ENCODE measurements at places on chromosomes 7 and 10.

DNA sequence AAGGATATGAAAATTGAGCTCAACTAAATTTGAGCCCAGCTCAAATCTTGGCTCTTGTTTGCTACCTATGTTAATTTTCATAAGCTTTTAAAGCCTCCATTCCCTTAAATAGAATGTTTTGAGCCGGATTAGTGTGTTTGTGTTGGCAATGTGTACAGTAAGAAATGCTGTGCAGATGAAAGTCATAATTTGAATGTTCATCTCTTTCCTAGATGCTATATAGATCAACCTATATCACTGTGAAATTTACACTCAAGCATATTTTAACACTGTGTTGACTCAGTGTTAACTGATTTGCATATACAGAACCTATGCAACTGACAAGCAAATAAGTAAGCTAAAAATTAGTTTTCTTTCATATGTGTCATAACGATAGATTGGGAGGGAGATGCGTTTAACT is 272.5 kb downstream of the TFEC start:
- no peak for DNase-seq

DNA sequence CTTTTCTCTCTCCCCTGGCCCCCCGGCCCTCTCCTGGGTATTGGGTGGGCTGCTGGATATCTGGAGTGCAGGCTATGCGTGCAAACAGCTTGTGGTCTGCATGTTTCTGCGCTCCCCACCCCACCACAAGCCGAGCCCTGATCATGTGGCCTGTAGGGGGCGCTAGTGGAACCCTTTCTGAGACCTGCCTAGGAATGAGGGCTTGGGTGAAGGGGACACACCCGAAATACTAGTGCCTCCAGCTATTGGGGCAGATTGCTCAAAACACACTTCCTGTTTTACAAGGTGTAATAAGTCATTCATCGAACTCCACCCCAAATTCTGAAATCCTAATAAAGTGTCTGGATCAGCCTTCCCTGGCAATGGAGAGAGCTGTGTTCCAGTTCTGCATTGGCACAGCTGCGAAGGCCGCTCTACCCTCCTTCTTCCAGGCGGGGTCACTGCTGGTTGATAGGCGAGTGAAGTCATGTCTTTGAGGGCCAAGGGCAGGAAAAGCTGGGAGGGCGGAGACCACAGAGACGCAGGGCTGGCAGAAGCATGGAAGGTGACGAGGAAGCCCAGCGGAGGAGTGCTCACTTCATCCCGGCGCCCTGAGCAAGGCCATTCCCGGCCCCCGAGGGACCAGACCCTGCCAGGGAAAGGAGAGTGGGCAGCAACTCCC is 19.8 kb upstream of the PRRT4 start:
- DNase-seq, result no peak

- no peak for DNase-seq
Measured at GRCh38 chr7:55498142-55498541, 74.2 kb downstream of the VOPP1 start.

- DNase-seq, result peak; percentile 84
Measured at GRCh38 chr7:101882595-101883564, 65.5 kb downstream of the CUX1 start.

DNA sequence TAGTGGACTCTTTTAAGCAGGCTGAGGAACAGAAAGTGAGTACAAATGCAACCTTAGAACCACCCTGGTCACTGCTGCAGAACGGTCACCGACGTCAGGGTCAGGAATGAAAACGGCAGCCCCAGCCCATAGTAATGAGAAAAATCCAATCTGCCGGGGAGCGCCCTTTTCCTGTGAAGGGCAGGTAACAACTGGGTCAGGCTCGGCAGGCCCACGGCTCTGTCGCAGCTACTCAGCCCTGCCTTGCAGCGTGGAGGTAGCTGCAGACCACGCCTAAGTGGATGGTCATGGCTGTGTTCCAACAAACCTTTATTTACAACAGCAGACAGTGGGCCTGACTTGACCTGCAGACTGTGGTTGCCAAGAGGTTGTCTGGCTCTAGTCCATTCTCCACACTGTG is 563.2 kb downstream of the DNAJB6 start:
- no peak for DNase-seq

Data from tongue (tissue), 3 donors.